ENCODE measurements at places on chromosomes 13 and 19.

GRCh38 chr13:21075379-21076249 is 14.2 kb upstream of the LATS2 start:
- DNase-seq: no peak

DNA sequence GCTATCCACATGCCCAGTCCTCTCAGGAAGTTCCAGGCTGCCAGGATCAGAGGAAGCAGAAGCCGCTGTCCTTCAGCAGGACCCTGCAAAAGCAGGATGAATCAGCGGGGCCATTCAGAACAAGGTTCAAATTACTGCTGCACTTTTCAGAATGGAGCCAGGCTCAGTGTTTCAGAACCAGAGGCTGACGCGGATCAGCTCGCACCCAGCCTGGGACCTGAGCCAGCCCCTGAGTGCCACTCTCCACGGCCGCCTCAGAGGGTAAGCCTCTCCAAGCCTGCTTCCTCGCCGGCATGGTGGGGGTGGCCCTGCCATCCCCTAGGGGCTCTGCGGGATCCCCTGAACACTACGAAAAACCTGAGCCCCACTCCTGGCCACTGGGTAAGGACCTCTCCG is 24.7 kb downstream of the RASA3 start:
- no peak for DNase-seq

DNA sequence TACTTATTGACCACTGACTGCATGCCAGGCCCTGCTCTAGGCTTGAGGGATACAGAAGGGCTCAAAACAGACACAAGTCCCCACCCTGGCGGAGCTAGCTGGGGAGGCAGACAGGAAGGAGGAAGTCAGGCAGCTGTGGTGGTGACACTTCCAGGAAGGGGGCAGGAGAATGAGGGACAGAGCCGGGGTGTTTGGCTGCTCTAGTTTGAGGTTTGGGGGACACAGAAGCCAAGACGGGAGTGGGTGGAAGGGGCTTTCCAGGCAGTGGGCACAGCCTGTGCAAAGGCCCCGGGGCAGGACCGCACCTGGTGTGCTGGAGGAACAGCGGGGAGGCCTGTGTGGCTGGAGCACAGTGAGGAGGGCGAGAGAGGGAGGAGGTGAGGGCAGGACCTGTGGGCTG is 4.0 kb downstream of the MRPL54 start:
- no peak for DNase-seq

DNA sequence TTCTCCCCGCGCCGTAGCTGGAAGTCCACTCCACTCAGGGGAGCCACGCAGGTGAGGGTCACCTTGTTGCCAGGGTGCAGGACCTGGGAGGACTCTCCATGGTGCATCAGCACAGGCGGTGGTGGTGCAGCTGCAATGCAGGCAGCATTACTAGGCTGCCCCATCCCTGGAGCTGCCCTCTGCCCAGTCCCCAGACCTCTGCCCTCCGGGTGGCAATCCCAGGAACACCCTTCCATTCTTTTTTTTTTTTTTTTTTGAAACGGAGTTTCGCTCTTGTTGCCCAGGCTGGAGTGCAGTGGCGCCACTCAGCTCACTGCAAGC is 1.8 kb downstream of the A1BG start:
- no peak for DNase-seq

DNA sequence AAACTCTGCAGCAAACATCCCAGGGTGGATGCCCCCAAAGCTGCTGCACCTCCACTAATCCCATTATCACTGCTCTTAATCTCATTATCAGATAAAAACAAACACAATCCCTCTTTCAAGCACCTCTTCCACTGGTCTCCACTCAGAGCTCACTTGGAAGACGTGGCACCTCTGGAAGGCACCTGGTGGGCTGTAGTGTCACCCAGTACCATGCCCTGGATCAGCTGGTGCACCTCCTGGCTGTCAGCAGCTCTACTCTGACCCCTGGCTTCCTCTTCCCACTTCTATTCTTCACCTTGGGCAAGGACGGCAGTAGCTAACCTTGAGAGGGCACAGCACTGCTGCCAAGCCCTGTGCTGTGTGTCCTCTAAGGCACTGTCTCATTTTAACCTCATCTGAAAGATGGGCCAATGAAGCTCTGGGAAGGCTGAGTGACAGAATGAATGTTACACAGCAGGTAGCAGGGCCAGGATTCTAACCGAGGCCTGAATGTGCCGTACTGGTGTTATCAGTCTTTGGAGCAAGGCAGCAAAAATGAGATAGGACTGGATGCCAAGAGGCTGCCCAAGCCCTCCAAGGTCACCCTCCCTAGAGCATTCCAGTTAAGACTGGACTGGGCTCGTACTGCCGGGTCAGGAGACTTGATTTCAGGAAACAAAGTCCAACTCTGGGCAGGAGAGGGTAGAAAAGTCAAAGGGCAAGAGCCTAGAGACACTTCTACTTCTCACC is 7.4 kb downstream of the BRD4 start:
- no peak for DNase-seq

GRCh38 chr13:53821632-53822031 is 793.0 kb downstream of the OLFM4 start:
- DNase-seq: no peak

- no peak for DNase-seq
Measured at GRCh38 chr19:40539070-40539469, 37.6 kb upstream of the SHKBP1 start.

DNA sequence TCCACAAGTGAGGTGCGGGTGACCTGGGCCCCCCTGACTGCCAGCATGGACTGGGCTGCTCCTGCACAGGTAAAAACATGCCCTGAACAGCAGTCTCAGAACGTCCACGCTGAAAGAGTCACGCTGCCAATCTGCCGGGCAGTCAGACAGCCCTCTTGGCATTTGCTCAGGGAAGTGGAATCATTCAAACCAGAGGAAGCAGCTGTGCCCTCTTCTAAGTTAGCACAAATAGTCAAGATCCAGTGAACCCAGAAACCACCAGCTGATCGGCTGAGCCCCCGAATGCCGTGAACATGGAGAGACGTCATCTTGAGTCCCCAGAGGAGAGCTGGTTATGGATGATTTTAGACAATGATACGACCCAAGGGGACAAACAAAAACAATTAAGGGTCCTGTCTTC is 34.4 kb downstream of the KLF2 start:
- DNase-seq: no peak

GRCh38 chr19:37907735-37908455 is 887 bp downstream of the SIPA1L3 start:
- no peak for DNase-seq

GRCh38 chr13:40406405-40407120 is 259.9 kb downstream of the FOXO1 start:
- DNase-seq: no peak

GRCh38 chr19:17680230-17680722 is 7.9 kb downstream of the UNC13A start:
- peak; percentile 7 for DNase-seq

- no peak for DNase-seq
Measured at GRCh38 chr19:17762505-17763229, 11.4 kb downstream of the FCHO1 start.

- no peak for DNase-seq
Measured at GRCh38 chr13:53691417-53691816, 662.8 kb downstream of the OLFM4 start.

- DNase-seq: no peak
Measured at GRCh38 chr13:25633093-25633492, 261.3 kb downstream of the ATP8A2 start.

GRCh38 chr19:42290523-42291434 is 11.2 kb upstream of the PRR19 start:
- peak; percentile 39 for DNase-seq

GRCh38 chr13:45623516-45624090 is 8.1 kb upstream of the ERICH6B start:
- DNase-seq: no peak

GRCh38 chr19:1361601-1362386 is 21.9 kb upstream of the NDUFS7 start:
- DNase-seq: no peak

DNA sequence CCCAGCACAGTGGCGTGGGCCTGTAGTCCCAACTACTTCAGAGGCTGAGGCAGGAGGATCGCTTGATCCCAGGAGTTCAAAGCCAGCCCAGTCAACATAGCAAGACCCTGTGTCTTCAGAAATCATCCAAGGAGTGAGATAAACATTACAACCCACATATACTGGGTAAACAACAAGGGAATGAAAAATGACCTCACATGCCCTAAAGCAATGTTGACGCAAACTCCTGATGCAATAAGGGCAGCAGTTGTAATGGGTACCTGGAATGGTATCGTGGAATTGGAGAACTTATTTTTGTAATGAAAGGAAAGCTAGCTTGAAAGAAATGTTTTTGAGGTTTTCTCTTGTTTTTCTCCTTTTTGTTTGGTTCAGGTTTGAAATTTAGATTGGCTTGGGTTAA is 24.5 kb upstream of the LGALS16 start:
- DNase-seq: no peak

DNA sequence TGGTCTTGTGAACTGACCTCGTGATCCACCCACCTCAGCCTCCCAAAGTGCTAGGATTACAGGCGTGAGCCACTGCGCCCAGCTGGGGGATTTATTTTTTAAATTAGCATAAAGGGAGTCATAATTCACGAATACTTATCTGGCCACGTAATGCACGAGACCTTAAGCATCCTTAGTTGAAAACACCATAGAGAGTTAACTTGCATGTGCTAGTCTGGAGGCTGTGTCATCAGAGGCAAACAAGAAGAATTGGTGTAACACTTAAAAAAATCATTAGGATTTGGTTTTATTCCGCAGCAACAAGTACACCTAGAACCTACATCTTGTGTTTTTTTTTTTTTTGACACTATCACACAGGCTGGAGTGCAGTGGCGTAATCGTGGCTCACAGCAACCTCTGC is 19.1 kb downstream of the KLF5 start:
- DNase-seq: no peak

GRCh38 chr19:58181902-58182576 is 822 bp upstream of the ZNF274 start:
- peak; percentile 42 for DNase-seq

GRCh38 chr13:80132741-80133601 is 208.0 kb downstream of the SPRY2 start:
- DNase-seq: no peak

DNA sequence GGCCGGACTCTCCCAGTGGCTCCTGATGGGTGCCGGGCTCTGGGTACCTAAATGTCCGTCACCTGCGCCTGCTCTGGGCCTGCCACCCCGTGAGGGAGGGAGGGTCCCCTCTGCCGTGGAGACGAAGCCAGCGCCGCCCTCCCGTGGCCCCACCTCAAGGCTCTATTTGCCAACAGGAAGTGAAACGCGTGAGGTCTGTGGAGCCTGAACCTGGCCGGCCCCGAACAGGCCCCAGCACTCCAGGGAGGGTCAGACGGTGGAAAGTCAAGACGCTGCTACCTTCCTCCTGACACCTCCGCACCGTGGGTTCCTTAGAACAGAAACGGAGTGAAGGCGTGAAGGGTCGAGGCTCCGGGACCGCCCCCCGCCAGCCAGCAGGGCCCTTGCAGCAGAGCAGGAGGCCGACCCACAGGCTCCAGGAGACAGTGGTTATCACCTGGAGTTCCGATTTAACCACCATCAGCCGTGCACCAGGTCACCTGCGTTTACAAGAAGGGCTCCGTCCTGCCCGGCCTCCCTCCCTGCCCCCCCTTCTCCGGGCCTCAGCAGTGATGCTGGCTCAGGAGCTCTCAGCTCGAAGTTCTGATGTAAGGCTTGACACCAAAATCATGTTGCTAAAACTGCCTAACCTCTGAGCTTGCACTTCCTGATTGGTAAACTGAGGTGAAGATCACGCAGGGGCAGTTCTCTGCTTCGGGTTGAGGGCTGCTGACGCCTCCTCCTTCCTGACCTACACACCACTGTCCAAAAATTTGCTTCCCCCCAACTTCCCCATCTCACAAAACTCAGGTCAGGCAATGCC is 50.9 kb upstream of the C13orf46 start:
- no peak for DNase-seq

DNA sequence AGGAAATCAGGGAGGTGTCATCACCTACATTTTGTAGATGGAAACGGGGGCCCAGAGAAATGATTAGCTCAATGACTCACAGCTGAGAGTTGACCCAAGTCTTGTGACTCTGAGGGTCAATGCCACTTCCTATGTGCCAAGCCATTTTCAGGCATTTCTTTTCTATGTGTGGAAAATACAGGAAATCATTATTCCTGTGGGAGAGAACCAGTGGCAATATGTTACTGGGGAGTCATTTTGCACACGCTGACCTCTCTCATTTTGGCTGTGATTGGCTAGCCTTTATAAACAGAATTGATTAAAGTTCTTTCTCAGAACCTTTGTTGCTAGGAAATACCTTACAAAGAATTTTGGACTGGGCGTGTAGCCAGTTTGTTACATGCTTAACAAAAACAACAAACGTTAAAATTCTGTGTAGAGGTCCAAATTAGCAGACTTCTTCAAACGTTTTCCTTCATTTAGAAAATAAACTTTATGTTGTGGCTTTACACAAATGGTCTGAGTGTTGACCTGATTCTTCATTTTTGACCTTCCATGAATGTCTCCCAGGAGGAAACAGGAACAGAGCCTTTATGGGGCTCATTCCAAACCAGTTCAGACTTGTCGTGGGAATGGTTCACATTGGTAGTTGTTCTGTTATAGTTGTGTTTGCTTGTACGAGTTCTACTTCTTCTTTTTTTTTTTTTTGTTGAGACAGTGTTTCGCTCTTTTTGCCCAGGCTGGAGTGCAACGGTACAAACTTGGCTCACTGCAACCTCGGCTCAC is 11.4 kb downstream of the PCCA start:
- no peak for DNase-seq

GRCh38 chr13:78022164-78022877 is 103.7 kb upstream of the EDNRB start:
- DNase-seq: peak; percentile 2

DNA sequence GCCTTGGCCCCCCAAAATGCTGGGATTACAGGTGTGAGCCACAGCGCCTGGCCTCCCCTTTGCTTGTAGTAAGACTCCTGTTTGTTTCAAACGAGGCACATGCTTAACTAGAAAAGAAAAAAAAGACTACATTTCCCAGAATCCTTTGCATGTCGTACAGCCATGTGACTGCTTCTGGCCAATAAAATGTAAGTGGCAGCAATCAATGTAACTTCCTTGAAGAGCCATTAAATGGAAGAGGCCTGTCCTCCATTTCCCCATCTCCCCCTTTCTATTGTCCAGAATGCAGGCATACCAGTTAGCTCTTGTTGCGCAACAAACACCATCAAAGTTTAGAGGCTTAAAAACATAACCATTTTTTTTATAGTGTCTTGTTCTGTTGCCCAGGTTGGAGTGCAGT is 10.4 kb upstream of the GPR32 start:
- DNase-seq: no peak

DNA sequence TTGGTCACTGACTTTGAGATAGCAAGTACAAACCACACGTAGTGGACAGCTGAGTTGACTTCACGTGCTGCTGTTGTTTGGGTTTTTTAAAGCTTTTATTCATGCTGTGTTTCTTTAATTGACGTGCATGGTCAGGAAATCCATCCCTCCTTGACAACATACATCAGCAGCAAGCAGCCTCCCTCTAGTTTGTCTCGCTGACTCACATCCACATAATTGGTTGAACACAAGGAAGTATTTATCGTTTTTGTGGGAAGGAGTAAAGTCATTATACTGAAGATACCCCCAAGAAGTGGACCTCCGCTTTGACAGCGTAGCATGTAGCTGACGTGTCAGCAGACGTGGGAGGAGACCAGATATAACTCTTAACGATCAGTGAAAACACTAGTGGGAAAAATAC is 355.8 kb downstream of the MYO16 start:
- DNase-seq: no peak
